ENCODE measurements at places on chromosomes 5 and 9.
A peak's percentile ranks its signal among the peaks of the same experiment; 100 is the strongest.

DNA sequence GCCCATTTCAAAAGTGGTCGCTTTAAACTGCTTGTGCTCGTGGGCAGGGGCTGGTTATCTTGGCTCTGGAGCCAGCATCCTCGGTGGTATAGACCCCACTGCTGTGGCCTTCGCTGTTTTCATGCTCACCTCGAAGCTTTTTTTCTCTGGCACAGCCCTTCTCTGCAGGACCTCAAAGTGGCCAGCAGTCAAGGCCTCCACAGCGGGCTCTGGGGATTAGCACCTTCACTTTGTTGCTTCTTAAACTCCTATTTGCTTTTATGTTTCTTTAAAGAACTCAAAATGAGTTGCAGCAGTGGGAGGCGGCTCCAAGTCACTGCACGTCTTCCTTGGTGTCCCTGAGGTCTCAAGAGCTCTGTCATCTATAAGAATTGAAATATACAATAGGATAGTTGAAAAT is 165.1 kb downstream of the CACNA1B start:
- DNase-seq, result no peak

DNA sequence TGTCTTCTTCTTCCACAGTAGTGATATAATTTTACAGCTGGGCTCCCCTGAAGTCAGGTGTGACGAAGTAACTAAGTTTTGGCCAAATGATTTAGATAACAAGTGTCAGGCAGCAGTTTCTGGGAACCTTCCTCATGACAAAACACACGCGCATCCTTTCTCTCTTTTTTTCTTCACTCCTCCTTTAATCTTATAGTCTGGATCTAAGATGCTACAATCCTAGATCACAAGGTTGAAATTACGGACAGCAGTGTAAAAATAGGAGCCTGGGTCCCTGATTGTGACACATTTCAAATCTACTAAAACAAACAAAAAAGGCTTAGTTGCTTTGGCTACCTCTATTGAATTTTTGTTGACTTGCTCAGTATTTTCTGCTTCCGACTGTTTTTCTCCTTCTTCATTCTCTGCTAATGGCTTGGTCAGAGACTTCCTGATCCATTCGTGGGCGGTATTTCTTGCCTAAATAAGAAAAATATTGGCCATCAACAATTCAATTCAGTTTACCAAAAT is 36.1 kb downstream of the FAM114A2 start:
- DNase-seq, result no peak

DNA sequence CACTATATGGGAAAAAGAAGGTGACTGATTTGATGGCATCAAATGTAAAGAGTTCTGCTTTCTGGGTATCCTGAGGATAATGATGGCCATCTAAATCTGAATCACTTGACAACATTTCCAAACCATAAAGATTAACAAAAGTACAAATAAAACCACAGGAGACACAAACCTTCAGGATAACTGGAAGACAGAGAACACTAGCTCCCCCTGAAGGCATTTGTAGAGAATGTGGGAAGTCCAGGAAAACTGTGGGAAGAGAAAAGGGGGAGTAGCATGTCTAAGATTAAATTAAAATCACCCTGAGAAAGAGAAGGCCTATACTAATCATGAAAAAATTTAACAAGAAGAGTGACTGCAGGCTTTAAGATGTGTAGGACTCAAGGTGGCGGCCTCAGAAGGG is 116.2 kb downstream of the PRELID2 start:
- DNase-seq, result peak; percentile 23

DNA sequence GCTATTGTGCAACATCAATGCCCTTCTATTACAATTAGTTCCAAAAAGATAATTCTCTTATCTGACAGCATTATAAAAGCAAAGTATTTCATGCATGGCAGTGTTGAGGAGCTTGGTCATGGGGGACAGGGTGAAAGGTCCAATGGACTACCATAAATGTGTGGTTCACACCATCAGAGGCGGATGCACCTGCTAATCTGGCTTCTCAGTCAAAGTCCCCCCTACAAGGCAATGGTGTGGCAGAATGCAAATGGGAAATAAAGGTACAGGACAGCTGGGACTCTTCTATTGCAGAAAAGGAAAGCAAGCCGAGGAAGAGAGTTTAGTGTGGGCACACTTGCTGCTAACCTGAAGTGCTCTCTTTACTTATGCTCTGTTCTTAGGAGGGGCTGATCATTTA is 369.1 kb downstream of the NDUFS4 start:
- DNase-seq, result no peak

DNA sequence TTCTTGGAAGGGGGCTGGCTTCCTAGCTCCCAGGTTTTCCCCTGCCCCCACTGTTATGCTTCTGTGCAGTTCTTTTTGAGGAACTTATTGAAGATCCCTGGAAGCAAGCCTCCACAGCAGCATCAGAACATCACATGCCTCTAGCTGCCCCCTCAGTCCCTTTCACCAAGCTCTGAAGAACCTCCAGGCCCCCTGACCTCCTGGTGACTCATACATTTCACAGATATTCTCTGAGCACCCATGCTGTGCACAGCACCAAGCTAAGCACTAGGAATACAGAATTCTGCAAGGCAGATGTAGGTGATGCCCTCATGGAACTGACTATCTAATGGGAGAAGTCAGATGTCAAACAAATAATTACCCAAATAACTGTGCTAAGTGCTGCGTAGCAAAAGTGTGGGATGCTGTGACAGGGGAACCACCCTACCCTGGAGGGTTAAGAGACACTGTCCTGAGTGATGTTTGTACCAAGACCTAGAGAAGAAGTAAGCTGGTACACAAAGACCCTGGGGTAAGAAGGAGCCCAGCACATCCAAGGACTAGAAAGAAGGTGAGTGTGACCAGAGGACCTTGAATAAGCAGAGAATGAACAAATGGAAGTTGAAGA is 213.7 kb upstream of the NR4A3 start:
- no peak for DNase-seq

DNA sequence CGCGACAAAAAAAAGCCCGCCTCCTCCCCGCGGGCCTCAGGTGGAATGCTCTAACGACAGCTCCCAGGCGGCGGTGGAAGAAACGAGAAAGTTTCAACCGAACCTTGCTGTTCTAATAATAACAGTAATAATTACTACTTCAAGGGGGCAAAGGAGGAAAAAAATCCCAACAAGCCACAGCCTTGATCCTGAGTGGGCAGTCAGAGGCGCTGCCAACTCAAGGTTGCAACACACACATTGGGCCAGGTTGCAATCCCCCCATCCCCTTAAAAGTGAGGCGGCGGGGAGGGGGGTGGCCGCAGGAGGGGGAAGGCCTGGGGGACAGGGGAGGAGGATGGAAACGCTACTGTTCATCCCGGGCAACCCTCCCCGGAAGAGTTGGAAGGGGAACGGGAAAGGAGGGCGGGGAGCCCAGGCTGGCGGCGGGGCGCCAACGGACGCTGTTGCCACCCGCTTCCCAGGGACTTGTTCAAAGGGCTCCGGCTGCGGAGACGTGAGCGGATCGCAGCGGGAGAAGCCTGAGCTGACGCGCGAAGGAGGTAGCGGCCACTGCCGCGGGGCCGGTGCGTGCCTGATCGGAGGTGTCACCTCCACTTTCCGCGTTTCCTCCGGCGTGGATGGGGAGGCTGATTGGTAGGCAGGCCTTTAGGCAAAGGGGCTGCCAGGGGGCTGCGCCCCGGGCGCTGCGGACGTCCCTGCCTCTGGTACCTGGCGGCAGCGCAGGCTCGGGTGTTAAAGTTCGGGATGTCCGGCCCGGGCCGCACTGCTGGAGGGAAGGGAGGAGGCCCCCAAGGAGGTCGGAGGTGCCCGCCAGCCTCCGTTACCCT is 647 bp downstream of the SMARCA2 start:
- no peak for DNase-seq

- no peak for DNase-seq
Observed at GRCh38 chr5:115214541-115214940, 44.8 kb upstream of the TRIM36 start.

GRCh38 chr9:109031241-109031640 is 17.9 kb upstream of the CTNNAL1 start:
- DNase-seq, result no peak

Data from astrocyte of the cerebellum (primary cell).